ENCODE measurements at places on chromosomes 3 and 15.

GRCh38 chr15:63950911-63951481, 95.3 kb downstream of the DAPK2 start:
- DNase-seq = no peak

- DNase-seq = no peak
Observed at GRCh38 chr3:128710816-128711433, 15.1 kb upstream of the RAB7A start.

DNA sequence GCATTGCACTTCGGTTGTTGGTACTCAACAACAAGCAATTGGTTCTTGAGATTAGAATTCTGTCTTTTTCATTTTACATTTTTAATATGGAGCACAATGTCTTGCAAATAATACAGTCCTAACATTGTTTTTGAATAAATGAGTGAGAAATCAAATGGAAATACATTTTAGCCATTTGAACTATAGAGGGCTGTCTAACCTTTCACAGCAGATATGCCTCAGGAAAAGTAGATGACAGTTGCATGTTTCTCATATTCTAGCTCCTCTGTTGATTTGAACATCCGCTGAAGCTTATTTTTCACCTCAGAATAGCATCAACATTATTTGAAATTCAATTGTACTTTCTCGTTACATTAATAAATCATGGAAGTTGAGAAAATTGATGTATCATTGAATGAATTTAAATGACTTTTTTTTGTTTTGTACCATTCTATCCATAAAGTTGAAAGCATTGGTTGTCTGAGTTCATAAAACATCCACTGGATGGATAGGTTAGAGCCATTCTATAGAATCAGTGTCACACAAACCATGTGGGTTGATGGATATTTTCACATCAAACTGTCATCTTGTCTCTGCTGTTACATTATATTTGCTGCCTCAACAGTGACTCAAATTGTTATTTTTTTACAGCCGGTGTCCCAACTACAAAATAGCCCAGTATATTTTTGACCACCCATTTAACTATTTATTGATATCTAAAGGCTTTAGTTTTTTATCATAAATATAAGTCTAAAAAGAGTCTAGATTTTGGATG, 928.3 kb downstream of the NSUN3 start:
- no peak for DNase-seq

- no peak for DNase-seq
Observed at GRCh38 chr3:122067214-122067550, 12.0 kb downstream of the CD86 start.

GRCh38 chr3:187906416-187906815, 161.1 kb upstream of the BCL6 start:
- DNase-seq = no peak

DNA sequence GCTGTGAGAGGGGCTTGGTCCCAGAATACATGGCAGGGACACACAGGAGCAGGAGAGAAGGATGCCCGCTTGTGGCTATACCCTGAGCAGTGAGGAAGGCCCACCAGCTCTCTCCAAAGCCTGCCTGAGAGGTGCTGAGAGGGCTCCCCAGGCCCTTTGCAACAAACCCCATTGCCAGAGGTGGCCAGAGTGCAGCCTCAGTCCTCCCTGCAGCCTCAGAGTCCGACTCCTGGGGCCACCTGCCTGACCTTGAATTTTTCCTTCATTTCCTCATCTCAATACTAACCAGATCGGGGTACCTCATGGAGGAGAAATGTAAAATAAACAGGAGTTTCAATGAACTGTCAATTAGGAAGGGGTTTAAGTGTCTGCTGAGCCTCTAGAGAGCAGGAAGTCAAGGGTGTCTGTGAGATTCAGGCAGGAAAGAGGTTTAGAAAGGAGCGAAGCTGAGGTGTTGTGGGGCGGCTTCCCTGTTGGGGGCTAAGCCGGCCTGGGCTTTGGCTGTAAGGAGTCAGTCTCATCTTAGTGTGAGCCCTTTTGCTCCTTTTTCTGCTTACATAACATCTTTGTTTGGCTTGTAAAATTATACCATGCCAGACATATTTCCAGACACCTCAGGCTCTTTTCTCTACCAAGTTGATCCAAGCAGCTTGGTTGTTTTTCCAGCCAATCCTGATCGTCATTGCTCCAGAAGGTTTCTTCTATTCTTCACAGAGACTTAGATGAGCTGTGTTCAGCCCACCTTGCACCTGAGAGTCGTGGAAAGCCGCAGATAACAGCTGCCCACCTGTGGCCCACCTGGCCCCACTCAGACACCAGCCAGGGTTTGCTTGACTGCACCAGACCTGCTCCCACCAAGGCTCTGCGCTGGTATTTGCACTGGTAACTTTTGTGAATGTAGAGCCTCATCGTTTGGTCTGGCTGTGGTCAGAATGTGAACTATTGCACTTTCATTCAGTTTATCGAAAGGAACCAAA, 36.7 kb downstream of the CMTM7 start:
- no peak for DNase-seq

DNA sequence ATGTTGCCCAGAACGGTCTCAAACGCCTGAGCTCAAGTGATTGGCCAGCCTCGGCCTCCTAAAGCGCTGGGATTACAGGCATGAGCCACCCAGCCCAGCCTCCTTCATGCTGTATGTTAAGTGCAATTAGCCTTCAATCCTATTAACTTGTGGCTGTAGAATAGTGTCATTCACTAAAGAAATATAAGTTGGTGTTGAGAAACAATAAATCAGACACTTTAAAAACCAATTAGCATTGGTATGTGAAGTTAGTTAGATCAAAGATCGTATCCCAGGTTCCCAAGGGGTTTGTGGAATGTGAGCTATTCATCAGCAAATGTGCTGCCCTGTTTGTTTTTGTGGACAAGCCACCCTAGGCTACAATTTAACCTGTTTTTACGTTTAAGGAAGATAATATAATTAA, 11.0 kb upstream of the PIK3CB start:
- DNase-seq = no peak

- DNase-seq = no peak
Observed at GRCh38 chr15:70856884-70857561, 3.1 kb upstream of the LARP6 start.

DNA sequence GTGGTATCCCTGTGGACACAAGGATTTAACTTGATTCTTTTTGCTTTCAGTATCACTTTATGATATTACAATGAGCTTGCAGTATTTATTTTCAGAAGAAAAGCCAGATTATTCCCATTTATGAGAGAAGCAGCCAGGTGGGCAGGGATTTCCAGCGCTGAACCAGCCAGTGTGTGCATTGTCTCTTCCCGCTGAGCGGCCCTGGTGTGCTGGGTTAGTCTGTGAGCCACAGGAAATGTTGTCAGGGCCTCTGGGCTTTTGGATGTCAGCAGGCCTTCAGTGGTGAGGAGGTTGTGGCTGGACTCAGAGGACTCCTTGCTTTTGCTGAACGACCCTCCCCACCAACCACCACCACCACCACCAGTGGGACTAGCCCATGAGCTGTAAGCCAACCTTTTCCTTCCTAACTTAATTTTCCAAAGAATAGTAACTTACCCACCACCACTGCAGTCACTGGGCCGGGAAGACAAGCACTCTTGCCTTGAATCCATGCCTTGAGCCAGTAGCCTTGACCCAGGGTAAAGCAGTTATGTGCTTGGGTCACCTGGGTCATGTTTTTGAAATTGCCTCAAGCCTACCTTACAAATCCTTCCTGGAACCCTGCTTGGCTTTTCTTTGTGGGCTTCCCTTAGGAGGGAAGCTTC, 33.1 kb downstream of the FLNB start:
- DNase-seq = no peak

GRCh38 chr15:39581793-39582285, 960 bp downstream of the THBS1 start:
- no peak for DNase-seq

DNA sequence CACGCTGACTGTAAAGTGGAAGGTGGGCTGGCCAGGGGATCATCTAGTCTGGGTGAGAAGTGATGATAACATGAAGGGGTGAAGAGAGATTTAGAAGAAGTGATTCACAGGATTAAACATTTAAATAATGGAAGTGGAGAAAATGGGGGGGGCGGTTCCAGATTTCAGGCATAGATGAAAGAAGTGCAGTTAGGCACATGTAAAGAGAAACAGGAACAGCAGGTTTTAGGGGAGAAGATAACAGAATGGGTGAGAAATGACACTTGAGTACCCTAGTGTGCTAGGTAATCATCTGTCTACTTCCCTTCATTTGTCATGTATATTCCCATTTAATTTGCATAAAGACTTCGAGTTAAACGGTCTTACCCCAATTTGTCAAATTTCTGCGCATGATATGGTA, 15.3 kb downstream of the B3GNT5 start:
- DNase-seq = no peak

- DNase-seq = no peak
Observed at GRCh38 chr15:51314391-51315337, 23.7 kb downstream of the CYP19A1 start.

DNA sequence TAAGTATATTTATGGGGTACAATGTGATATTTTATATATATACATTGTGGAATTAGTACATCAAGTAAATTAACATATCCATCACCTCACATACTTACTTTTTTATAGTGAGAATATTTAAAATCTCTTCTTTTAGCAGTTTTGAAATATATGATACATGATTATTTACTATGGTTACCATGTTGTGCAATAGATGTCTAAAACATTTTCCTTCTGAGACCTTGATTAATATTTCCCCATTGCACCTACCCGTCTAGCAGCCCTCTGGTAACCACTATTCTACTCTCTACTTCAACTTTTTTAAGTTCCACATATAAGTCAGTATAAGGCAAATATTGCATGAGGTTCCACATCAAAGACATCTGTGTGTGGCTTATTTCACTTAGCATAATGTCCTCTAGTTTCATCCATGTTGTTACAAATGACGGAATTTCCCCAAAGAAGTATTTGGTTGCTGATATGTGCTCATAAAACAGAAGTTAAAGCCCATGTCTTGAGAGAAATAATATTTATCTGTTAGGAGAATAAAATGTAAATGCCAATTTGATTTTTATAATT, 29.6 kb upstream of the NFKBIZ start:
- DNase-seq = no peak

GRCh38 chr15:80659375-80659774, 35.7 kb upstream of the ABHD17C start:
- DNase-seq = no peak

DNA sequence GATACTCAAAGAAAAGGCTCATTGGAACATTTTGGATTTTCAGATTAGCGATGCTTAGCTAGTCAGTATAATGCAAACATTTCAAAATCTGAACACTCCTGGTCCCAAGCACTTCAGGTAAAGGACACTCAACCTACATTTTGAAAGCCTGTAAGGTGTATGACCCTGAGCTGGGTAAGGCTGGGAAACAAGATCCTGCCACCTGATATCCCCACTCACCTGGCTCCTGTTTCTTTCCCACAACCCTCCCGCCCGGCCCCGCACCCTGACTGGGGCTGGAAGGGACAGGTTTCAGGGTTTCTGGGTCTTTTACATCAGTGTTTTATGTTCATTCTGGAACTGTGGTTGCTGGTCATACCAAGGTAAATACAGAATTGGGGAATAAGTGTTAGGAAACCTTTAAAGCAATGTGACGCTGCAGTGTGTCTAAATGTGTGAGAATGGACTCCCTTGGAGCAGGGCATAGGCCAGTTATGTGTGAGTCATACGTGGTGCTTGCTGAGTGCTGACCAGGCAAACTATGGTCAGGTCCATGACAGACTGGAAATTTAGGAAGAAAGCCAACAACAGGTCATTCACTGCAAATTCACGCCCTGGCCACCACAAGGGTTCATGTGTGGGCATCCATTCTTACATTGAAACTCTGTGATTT, 22.9 kb downstream of the CTXND1 start:
- no peak for DNase-seq

DNA sequence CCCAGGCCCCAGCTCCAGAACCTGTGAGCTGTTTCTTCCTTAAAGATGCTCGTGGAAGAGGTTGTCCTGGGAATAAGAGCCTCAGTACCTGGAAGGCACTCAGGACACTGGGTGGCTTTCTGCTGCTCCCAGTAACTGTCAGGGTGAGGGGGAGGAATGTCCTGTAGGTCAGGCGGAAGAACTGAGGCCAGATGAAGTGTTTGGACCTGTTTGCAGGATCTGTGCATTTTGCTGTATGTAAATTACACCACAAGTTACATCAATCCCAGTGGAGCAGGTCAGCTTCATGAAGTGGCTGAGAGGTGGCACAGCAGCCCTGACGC, 27.1 kb downstream of the HDAC11 start:
- no peak for DNase-seq

GRCh38 chr3:159039286-159039685, 237.4 kb downstream of the MFSD1 start:
- no peak for DNase-seq

GRCh38 chr3:66303491-66303901, 82.7 kb downstream of the SLC25A26 start:
- no peak for DNase-seq

DNA sequence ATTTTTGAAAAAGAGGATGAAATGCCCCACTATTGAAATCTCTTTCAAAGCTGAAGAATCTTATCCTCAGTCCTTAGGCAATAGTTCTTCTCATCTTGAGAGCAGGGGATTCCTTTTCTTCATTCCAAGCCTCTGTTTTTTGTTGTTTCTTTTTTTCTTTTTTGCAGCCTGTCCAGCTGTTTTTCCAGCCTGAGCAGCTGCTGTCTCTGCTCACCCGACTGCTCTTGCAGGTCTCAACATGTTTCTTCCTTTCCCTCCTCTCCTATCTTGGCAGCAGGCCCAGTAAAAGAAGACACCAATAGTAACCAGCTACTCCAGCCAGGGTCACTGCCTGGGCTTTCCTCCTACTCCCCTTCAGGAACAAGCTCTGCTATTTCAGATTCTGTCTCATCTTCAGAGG, 23.8 kb downstream of the MEX3B start:
- no peak for DNase-seq

- no peak for DNase-seq
Observed at GRCh38 chr15:64211696-64212095, 48.9 kb upstream of the PPIB start.

GRCh38 chr3:24578951-24579421, 84.3 kb upstream of the THRB start:
- DNase-seq = no peak

GRCh38 chr15:101349047-101349951, 54.3 kb upstream of the SNRPA1 start:
- no peak for DNase-seq

GRCh38 chr3:64143409-64144130, 81.7 kb downstream of the PRICKLE2 start:
- DNase-seq = no peak

DNA sequence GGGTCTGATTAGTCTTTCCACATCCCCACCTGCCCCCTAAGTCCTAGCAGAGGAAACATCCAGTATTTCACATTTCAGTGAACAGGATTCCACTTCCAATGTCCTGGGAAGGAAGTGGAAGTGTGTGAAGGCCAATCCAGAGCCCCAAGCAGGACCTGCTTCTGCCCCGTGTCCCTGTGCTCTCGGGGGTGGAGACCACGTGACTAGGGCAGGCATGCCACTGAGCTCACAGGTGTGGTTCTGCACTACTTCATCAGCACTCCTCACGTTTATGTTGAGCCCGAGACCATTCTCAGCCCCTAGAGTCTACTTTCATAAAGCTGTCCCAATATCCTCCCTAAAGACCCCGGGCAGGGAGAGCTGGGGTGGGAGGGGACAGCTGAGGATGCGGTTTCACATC, 84.3 kb downstream of the RAB11A start:
- no peak for DNase-seq
